Fibroblast of upper back skin (primary cell): ENCODE measurements at places on chromosomes 1 and 21.

DNA sequence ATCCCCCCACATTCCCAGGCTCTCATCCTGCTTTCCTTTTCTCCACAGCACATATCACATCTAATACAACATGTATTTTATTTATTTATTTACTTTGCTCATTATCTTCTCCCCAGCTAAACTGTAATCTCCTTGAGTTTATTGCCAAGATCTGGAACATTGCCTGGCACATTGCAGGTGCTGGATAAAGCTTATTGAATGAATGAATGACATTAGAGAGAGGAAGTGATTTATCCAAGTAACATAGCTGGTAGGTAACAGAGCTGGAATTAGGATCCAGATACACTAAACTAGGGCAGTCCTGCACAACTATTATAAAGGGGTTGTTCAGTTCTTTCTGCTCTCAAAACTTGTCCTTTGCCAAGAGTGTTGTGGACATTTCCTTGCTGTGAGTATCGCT, 8.6 kb upstream of the PTAFR start:
- no peak for DNase-seq

DNA sequence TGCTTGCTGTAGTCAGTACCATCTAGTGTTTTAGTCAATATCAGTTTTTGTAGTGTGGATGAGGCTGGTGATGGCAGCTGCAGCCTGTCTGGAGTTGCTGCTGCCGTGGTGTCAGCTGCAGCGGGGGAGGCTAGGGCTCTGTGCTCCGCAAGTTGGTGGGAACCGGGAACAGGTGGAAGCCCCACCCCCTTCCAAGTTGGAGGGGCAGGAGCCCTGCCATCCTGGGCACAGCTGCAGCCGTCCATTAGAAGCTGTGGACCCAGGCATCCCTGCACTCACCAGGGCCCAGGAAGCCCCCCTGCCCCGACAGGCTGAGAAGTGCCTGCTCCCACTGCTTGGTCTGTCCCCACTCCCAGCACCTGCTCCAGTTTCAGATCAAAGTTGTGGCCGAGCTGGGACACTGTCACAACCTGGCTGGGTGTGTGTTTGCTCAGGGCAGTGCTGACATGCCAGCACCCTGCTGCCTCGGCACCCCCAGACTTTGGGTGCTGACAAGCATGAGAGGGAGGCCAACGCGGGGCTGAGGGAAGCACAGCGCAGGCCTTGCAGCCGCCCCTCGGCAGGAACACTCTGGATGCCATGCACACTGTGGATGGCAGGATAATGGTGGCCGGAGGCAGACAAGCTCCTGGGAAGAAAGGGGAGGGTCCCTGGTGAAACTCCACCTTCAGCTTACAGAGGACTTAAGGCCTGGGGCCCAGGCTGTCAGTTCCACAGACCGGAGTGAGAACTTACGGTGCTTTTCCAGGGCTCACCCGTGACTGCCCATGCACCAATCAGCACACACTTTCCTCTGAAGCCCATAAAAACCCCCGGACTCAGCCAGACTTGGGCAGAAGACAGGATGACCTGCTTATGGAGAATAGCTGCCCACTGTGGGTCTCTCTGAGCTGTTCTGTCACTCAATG, 86.9 kb downstream of the ADARB1 start:
- DNase-seq = no peak

DNA sequence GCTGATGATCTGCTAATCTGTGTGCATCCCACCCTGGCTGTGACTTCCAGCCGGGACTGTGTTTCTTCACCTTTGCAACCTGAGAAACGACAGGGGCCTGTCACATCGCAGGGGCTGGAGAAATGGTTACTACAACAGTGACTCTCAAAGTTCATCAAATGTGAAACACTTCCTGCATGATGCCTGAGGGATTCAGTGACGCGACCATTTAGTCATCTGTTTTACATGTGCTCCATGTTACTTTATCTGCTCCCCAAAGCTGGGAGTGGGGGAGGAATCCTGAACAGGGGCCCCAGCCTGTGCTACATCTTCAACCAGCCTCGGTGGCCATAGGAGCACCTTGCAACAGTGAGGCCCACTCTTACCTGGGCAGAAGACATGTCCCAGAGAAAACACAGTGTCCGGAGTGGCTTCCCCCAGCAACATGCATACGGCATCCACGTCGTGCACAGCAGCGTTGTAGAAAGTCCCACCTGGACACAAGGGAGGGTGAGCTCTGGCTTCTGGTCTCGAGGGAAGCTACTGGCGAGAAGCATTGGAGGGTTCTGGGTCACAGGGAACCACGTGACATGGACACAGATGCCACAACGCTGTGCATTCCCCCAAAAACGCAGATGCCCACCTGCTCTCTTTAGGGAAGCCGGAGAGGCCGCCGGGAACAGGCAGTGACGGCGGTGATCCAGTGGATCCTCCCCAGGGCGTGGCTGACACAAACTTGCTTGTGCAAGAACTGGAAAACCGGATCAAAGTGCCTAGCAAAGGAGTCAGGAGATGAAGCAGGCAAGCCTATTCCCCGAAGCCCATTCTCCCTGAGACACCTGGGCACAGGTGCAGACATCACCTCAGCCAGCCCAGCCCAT, 9.6 kb upstream of the CCDC27 start:
- no peak for DNase-seq

DNA sequence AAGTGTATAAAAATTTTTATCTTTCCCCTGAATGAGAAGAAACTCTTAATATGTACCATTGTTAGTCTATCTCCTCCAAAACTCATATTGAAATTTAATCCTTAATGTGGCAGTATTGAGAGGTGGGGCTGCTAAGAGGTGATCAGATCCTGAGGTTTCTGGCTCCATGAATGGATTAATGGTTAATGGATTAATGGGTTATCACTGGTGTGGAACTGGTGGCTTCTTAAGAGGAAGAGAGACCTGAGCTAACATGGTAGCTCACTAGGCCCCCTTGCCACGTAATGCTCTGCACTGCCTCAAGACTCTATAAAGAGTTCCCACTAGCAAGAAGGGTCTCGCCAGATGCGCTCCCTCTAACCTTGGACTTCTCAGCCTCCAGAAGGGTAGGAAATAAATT, 70.6 kb upstream of the ZBTB18 start:
- no peak for DNase-seq

GRCh38 chr1:166114419-166114818, 52.4 kb downstream of the FAM78B start:
- no peak for DNase-seq

DNA sequence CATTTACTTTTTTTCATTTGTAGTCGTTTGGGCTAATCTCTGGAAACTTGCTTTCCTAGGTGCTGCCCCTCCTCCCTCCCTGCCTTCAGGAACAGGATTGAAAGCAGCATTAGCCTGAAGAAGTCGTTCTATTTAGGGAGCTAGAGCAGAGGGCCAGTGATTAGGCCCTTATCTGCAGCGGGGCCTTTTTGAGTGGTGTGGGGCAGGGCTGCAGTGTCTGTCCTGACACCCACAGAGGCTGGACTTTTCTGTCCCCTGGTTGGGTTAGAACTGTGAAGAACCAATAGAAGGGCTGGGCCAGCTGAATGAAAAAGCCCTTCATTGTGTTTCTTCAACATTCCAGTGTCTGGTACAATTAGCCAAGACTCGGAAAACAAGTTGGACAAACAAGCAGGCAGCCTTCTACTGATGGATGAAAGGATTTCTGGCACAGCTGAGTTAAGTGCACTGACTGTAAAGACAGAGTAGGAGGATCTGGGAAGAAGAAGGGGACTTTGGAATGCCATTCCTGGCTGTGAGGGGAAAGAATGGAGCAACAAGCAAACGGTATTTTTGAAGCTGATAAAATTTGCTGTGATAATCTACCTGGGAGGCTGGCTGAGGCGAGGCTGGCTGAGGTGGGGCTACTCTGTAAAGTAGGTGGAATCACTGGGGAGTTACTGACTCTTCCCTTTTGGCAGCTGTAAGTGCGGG, 9.7 kb downstream of the MACF1 start:
- no peak for DNase-seq

GRCh38 chr1:62687903-62688686, at the start of gene DOCK7:
Gene DOCK7 (minus strand): TSS chr1:62688386. CDS start chr1:62688264, 122 bp downstream.
- peak; percentile 74 for DNase-seq

DNA sequence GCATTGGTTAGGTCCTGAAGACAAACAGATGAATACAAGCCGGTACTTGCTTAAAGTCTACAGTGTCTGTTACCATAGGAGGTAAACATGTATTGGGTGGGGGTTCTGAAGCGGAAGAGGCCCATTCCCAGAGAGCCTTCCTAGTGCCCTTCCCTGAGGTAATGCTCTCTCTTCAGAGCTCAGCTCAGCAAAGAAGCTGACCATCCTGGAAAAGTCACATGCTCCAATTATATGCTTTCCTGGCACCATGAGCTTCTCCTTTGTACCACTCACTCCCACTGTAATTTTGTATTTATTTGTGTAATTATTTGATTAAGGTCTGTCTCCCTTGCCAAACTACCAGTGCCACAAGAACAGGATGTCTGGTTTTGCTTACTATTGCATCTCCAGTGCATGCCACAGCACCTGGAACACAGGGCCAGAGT, 42.0 kb downstream of the RAB3B start:
- no peak for DNase-seq

- peak; percentile 63 for DNase-seq
Observed at GRCh38 chr1:222786121-222786520, 28.7 kb upstream of the DISP1 start.

- DNase-seq = peak; percentile 94
Observed at GRCh38 chr1:116777831-116778830, 23.9 kb downstream of the CD2 start.

- DNase-seq = no peak
Observed at GRCh38 chr1:204703826-204704612, 18.5 kb upstream of the LRRN2 start.

GRCh38 chr1:157073944-157074685, 25.5 kb downstream of the ETV3L start:
- peak; percentile 60 for DNase-seq

DNA sequence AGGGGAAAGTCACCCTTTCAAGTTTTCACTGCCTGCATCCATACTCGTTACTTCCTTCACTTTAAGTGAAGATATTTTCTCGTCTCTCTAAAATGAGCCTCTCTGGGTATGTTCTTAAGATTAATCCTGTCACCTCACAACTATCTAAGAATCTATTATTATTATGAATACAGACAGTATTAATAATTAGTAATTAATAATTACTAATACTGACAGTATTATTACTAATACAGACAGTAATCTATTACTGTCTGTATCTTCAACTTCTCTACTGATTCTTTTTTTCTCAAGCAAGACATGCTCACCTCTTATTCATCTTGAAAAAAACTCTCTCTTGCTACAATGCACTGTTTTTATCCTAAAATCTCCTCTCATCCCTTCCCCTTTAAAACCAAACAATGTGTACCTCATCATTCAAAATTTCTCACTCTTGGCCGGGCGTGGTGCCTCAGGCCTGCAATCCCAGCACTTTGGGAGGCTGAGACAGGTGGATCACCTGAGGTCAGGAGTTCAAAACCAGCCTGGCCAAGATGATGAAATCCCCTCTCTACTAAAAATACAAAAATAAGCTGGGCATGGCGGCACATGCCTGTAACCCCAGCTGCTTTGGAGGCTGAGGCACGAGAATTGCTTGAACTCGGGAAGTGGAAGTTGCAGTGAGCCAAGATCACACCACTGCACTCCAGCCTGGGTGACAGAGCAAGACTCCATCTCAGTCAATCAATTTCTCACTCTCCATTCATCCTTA, 7.8 kb downstream of the NRDC start:
- no peak for DNase-seq

GRCh38 chr21:42524341-42525028, 10.8 kb downstream of the SLC37A1 start:
- DNase-seq = peak; percentile 28

DNA sequence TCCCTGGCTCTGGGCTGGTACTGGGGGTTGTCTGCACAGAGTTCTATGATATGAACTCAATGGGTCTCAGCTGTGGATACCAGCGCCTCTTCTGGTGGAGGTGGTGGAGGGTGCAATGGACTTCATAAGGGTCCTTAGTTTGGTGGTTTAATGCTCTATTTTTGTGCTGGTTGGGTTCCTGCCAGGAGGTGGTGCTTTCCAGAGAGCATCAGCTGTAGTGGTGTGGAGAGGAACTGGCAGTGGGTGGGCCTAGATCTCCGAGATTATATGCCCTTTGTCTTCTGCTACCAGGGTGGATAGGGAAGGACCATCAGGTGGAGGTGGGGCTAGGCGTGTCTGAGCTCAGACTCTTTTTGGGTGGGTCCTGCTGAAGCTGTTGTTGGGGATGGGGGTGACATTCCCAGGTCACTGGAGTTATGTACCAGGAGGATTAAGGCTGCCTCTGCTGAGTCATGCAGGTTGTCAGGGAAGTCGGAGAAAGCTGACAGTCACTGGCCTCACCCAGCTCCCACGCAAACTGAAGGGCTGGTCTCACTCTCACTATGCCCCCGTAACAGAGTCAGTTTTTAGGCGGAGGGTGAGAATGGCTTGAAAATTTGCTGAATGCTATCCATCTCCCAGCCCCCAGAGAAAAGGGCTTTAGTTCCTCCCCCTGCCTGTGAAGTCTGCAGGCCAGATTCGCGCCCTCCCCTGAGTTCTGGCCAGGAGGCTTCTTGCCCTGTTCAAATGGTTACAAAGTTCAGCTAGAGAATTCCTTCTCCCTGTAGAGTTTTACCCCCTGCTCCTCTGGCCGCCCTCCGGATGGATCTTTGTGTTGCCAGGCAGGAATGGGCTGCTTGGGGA, 902.9 kb downstream of the LTN1 start:
- DNase-seq = no peak

DNA sequence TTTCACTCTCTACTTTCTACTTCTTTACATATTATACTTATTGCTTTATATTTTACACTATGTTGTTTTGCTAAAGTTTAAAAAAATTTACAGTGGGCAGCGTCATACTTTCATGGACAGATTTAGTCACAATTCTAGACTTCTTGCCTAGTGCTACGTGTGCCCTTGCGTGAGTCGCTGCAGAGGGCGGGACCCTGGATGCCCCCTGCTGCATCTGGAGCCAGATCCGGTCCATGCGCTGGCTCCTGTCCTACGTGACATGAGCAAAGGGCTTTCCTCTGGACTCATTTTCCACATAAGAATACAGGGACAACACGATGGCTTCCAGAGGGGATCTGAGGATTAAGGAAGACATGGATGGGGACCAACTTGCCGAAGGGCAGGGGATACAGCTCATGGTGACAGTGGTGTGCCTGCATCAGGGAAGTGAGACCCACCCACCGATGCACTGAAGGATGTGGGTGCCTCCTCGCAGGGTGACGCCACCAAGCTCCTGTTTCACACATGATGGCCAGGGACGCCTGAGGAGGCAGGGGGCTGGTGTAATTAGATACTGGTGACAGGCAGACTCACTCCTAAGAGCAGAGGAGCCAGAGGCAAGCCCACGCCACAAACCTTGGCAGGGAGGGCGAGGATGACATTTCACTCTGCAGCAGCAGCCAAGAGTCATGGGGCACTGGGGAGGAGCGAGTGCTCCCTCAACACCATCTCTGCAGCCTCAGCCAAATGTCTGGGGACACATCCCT, 86.6 kb downstream of the DMRTB1 start:
- no peak for DNase-seq

DNA sequence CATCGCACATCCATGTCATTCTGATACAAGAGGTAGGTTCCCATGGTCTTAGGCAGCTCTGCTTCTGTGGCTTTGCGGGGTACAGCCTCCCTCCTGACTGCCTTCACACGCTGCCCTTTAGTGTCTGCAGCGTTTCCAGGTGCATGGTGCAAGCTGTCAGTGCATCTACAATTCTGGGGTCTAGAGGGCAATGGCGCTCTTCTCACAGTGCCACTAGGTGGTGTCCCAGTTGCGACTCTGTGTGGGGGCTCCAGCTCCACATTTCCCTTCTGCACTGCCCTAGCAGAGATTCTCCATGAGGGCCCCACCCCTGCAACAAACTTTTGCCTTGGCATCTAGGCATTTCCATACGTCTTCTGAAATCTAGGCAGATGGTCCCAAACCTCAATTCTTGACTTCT, 138.2 kb upstream of the BRINP3 start:
- DNase-seq = no peak
